ENCODE measurements at places on chromosomes 11 and 22.

GRCh38 chr22:25655371-25655935 is 86.5 kb upstream of the MYO18B start:
- DNase-seq = no peak

DNA sequence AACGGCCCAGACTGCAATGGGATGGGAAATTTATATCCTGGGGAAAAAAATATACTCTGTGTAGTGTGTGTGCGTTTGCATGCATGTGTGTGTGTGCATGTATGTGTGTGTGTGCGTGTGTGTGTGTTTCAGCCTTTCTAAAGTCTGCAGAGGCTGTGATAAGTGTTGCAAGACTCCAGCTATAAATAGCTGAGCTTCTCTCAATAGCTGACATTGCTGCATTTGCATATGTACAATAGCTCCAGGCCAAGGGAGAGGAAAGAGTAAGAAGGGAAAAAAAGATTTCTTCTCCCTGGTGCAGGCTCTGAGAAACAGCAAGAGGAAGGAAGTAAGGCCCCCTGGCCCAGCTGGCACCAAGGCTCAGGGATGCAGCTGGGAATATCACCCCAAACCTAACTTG is 483.0 kb downstream of the MN1 start:
- no peak for DNase-seq

DNA sequence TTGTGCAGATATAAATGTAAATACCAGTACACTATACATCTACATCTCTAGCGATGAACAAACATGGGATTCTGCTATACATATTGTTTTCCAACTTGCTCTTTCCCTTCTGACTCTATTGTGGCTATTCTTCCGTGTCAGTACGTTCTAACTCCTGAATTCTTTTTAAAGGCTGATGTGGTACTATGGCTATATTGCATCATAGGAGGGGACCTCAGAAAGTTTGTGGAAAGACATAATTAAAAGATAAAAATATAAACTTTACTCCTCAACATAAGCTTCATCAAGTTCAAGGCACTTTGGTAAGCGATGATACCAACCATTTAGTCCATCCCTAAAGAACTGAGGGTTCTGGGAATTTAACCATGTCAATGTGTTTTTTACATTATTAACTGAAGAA is 72.8 kb downstream of the LDLRAD3 start:
- DNase-seq = no peak

GRCh38 chr11:1395773-1396374 is 6.1 kb downstream of the BRSK2 start:
- no peak for DNase-seq

DNA sequence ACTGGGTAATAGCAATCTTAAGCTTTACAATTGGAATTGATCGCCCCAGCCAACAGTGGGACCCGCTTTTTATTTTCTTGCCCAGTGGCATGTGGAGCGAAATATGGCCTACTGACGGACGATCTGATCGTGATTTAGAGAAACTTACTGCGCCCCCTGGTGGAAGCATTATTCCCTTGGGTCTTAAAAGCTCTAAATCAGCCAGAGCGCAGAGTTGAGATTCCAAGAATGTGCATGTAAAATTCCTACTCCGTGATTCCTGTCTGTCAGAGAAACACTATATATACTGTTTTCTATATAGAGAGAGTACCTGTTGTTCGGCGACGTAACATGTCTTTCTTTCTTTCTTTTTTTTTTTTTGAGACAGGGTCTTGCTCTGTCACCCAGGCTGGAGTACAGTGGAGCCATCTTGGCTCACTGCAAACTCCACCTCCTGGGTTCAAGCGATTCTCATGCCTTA is 3.7 kb upstream of the DPF2 start:
- peak; percentile 85 for DNase-seq

DNA sequence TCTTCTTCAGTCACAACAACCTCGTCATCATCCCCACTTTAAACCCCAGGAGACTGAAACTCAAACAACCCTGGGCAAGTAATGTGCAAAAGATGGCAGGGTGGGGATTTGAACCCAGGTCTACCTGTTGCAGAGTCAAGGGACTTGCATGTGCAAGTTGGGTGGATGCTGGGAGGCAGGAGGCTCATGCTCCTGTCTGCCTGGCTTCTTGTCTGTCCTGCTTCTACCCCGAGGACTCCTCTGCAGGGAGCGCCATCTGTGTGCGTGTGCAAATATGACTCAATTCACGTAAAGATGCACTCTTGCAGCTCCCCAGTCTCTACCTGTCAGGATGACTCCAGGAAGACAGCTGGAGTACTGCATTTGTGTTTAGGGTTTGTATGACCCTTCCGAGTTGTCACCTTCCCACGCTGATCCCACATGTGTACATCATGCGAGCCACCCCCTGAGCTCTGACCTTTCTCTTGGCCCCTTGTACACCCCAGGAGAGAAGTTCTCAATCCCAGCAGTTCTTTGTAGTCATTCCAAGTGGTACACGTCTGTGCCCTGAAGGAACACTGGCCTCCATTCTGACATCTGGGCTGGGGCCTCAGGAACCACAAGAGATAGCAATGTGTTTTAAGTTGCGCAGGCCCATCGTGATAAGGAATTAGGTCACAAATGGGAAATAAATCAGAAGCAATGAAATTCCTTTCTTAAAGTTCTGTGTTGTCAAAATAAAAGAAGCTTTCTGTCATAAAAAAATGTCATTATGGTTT is 95.7 kb downstream of the CWC15 start:
- DNase-seq = no peak

DNA sequence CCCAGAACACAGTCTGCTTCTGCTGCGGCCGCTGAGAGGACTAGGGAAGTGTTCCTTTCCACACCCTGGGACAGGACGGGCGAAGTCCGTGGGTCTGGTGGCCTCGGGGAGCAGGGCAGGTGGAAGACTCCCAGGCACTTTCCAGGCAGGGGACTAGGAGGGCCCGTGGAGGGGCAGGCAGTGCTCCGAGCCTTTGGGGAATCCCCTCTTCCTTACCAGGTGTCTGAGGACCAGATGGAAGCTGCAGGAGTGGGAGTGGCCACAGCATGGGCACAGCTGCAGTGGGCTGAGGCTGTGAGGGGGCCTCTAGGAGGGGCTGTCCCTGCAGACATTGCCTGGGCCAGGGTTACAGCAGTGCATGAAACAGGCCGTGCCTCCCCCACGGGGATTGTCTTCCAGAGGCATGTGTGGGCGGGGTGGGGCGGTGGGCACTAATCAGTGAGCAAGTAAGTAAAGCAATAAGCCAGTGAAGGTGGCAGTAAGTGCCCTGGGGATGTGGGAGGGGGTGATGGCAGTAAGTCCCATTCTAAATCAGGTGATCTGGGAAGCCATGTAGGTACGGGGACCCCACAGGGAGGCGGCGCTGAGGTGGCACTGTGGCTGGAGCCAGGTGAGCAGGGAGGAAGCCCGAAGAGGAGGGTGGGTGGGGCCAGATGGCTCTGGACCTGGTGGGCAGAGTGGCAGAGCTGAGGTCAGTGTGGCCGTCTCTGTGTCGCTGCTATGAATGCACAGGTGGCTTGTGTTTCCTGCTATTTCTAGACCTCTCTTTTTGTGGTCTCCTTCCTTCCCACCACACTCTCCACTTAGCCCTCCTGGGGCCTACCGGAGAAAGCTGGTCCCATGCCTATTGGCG is 66.4 kb downstream of the CTTN start:
- DNase-seq = no peak

GRCh38 chr22:41028841-41029240 is 63.6 kb upstream of the EP300 start:
- DNase-seq = no peak

DNA sequence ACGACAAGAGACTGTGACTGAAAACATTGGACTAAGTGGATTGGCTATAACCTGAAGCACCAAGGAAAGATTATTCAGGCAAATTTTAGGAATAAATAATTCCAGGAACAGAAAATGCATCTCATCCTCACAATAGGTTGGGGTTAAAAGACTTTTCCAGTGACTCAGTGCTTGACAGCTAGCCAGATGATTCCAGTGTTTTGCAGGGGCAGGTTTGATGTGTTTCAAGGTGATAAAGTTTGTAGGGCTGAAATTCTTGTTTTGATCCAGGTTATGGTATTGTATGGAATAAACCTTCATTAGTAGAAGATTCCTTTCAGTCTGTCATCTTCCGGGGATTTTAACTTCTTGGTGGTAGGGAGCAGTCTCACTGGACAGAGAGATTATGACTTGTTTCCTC is 2.3 kb downstream of the EXT2 start:
- DNase-seq = no peak

DNA sequence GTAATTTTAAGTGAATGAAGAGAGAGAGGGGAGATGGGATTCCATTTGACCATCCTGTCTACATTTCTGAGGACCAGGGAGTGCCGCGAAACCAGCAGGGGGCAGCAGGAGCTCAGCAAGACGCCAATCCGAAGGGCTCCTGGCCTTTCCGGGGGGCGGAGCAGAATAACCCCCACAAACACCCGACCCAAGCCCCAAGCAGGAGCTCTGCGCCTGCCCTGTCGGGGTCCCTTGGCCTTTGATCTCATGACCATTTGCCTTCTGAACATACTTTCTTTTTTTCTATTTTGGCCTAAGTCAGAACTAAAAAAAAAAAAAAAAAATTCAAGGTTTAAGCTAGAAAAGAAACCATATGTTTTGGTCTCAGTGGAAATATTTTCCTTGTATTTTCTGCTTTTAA is 21.9 kb upstream of the SCN2B start:
- peak; percentile 81 for DNase-seq

DNA sequence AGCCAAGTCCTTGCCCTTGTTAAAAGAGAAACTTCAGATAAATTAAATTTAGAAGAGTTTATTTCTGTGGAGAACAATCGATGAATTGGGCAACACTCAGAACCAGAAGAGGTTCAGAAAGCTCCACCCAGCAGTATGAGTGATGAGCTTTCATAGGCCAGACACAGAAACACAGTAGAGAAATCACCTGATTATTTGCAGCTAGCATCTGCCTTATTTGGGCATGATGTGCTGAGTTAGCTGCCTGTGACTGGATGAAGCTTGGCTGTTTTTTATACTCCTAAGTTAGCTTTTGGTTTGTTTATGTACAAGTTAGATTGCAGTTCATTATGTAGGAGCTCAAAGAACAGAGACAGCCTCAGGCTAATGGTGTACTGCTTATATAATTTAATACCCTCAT is 269.5 kb upstream of the SESN3 start:
- DNase-seq = no peak

GRCh38 chr11:32418836-32419235 is 16.5 kb downstream of the WT1 start:
- no peak for DNase-seq

DNA sequence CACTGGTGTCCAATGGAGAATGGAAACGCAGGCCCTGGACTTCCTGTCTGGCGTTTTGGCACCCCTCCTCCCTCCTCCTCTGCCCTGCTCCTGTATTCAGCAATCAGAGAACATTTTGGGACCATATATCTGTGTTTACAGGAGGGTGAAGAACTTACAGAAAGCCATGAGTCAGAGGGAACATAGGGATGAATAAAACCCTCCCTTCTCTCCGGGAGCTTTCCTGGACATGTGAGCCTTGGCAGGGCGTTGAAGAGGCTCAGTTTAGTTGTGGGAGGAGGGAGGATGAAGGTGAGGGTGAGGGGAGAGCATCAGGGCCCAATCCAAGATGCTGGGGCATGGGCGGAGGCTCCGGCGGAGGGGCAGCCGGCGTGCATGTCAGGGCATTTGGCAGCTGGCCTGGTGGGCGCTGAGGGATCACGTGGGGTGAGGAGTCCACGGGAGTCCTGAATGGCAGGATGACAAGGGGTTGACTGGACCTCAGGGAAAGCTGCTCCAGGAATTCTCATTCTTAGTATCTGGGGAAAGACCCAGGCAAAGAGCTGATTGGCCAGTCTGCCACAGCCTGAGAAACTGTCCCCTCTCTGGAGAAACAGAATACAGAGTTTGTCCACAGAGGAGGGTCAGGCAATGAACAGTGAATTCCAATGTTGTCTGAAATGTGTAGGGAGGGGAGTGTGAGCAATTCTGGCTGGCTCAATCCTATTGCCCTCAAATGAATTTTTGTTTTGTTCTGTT is 28.9 kb downstream of the MICAL2 start:
- no peak for DNase-seq

DNA sequence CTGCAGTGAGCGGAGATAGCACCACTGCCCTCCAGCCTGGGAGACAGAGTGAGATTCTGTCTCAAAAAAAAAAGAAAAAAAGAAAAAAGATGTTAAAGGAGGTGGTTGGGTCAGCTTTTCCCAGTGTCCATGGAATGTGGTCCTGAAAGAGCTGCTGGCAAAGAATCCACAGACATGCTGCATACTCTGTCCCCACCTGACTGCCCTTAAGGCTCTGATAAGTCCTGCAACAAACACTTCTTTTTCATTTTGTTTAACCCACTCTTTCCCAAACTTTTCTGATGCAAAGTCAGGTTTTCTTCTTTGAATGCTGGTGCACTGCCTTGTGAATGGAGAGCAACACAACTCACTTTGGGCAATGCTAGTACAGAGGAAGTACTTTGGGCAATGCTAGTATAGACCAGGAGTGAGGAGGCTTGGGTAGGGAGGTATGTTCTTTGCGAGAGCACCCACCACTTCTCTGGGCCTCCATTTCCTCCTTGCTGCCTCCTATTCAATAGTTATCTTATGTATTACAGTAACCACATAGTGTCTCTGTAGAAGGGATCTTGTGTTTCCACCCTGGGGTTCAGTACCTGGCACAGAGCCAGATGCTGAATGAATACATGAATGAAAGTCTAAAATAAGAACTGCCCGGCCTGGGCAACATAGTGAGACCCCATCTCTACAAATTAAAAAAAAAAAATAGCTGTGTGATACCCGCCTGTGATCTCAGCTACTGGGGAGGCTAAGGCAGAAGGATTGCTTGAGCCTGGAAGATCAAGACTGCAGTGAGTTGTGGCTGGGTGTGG is 18.9 kb downstream of the LIF start:
- no peak for DNase-seq

DNA sequence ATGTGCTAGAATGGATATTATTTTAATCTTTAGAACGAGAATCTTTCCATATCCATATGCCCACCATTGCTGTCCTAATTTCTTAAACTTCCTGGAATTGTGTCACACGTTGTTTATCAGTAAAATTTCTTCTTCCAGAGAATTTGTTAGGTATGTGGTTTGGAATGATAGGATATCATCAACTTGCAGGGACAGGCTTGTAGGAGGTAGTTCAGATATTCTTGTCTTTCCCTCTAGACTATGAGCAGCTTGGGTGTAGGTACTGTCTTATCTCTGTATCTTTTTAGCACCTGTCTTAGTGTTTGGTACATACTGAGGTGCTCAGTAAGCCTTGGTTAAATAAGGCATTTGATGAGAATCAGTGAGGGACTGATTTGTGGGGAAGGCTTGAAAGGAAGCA is 3.4 kb downstream of the CTNND1 start:
- no peak for DNase-seq

DNA sequence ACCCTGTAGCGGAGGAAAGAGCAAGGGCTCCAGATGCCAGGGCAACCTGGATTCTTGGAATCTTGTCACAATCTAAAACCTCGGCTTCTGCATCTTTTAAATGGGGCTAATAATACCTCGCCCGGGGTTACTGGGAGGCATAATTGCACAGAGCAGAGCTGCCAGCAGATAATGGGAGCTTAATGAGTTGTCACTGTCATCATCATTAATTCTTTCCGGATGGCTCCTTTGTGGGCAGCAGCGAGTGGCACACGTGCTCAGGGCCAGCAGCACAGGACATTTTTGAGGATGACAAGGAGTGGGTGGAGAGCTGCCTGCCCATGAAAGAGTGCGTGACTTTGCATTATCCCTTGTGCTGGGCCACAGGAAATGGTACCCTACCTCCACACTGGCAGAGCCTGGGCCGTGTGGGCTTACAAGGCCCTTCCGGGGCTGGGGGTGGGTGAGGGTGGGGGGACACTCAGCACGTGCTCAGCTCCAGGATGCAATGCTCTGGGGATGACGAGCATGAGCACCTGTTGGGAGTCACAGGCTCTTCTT is 5.7 kb downstream of the PDGFB start:
- DNase-seq = no peak

All from CD4-positive, alpha-beta T cell treated with Interferon alpha-2 for 1 hour (primary cell).